ENCODE measurements at places on chromosomes 6 and 20.

DNA sequence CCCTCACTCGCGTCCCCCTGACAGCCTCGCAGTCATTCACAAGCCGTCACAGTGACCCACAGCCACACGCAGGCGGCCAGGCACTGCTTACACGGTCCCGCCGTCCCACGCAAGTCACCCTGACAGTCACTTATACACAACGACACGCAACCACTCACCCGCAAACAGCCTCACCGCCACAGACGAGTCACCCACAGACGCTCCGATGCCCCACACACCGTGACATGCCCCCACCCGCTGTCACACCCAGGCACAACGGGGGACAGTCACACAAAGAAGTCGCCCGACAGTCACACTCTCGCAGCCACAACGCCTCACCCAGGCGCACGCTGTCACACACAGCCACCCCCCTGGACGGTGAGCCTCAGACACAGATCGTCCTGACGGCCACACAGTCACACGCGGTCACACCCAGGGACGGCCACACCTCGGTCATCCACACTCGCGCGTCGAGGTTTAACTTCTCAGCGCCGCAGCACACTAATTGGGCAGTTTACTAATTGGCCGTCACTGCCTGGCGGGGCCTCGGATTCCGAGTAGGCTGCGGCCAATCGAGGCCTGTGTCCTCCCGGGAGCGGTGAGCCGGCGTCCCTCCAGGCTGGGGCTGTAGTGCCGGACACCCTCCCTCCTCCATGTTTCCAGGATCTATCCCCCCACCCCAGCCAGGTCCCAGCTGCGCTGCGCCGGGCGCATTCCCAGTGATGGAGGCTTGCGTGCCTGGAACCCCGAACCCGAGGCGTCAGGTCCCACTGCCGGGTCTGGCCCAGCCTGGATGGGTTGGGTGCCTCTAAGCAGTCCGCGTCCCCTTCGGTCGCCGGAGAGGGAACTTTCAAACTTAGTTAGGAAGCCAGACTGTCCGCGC is 790 bp downstream of the TOX2 start:
- DNase-seq: no peak

DNA sequence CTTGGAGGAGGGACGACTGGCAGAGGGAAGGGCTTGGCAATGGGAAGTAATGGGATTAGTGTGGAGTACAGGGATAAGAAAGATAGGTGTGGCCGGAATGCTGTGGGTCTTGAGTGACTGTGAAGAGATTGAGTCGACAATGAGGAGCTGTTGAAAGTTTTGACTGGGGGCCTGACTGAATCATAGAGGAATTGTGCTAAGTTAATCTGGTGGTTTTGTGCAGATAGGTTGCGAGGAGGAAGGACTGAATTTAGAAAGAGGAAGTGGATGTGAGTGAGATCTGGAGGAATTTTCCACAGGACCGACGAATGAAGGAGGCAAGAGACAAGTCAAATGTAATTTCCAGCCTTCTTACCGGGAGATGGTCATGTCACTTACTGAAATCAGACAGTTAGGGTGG is 143.9 kb upstream of the RALGAPA2 start:
- DNase-seq: no peak

GRCh38 chr6:110933912-110934311 is 24.6 kb upstream of the GTF3C6 start:
- no peak for DNase-seq

DNA sequence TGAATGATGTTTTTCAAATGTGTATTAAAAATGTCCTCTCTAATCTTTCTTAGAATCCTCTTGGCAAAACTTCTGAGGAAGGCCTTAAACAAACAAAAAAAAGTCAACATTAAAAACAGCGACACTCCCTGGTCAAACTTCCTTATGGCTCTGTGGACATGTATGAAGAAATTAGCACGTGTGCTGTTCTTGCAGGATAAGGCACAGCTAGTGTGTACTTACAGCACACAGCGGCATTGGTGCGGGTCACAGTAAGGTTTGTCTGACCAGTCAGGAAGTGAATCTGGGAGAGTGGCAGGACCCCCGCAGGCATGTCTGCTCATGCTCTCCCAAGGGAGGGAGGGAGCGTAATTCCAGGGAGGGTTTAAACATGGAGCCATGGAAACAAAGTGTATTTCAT is 38.8 kb downstream of the SLC22A1 start:
- no peak for DNase-seq

DNA sequence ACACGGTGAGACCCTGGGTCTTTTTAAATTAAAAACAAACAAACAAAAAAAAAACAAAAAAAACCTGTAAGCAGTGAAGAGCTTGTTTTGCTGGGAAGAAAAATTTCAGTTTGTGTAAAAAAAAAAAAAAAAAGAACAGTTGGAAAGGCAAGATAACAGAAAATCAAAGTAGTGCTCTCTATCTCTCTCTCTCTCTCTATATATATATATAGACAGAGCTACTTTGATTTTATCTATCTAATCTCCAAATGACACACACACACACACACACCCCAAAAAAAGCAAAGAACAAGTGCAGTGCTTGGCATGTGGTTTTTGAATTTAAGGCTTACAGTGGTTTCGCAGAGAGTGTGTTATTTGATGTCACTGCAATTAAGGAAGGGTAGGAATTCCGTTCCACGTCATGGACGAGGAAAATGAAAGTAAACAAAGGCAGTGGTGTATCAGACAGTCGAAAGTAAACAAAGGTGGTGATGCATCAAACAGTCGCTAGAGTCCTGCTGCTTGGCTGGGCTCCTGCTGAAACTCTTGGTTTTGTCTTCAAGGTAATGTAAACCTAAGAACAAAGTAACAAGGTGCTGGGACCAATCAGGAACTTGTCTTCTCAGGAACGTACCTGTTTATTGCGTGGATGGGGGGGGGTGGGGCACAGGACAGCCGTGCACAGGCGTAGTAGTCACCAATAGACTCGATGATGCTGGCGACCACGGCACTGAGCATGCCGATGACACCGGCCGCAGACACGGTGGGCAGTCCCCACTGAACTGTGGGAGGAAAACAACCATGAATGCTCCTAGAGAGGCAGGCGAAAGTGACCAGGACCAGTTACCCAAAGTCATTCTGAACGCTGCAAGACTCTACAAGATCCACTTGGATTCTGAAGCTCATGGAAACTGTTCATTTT is 131.8 kb downstream of the SLC23A2 start:
- DNase-seq: no peak

- DNase-seq: peak; percentile 27
These were observed 15.2 kb downstream of the FAM210B start for GRCh38 chr20:56373942-56374341.

DNA sequence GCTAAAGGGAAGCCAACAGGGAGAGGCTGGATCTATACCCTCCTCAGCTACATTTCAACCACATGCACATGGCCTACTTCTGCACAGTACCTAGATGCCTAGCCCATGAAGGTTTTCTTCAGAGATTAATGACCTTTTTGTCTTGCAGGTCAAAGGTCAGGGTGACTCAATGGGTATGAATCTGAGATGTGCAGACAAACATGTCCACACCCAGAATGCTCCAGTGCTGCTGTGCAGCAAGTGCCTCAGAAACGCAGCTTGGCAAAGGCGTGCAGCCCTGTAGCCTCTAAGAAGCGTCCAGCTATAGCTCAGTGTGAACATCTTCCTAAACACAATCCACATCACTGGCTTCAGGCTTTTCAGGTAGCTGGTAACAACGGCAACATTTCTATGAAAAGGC is 24.4 kb downstream of the MAP1LC3A start:
- DNase-seq: no peak

- no peak for DNase-seq
These were observed 67.1 kb upstream of the SLC2A12 start for GRCh38 chr6:134119486-134119885.

DNA sequence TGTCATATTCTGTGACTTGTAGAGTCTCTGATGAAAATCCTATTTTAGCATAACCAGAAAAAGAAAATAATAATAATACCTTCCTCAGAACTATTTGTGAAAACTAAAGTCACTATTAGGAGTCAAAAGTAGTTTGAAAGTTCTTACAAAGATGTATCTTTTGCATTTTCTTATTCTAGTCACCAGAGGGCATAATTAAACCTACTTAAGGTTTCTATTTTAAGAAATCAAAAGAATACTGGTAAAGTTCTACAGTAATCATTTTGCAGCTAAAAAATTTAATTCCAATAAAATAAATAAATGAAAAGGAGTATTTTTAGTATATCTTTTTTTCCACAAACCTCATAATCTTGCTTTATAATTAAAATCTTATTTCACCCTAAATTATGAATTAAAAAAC is 28.0 kb upstream of the MCM9 start:
- DNase-seq: peak; percentile 7

GRCh38 chr20:38186788-38187221 is 21.7 kb upstream of the TGM2 start:
- DNase-seq: no peak

GRCh38 chr6:158518191-158519127 is 41.4 kb upstream of the TMEM181 start:
- DNase-seq: peak; percentile 55

DNA sequence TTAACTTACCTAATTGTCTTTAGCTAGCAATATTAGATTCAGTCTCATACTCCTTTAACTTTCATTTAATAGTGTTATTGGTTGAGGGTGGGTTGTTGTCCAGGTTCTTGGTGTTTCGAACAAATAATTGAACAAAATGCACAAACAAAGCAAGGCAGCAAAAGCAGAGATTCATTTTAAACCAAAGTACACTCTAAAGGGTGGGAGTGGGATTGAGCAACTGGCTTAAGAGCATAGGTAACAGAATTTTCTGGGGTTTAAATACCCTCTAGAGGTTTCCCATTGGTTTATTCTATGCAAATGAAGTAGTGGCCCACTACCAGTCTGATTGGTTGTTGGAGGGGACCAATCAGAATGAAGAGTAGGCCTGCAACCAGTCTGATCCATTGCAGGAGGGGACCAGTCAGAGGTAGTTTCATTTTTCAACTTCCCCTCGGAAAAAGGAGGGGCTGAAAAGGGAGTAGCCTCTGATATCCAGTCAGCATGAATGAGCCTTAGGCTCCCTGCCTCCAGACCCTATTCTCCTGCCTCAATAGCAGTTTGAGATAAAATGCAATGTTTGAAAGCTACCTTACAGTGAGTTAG is 26.3 kb upstream of the RAB23 start:
- DNase-seq: no peak

- DNase-seq: no peak
These were observed 25.2 kb downstream of the TBX18 start for GRCh38 chr6:84738996-84739865.

- peak; percentile 57 for DNase-seq
These were observed 532.6 kb upstream of the JARID2 start for GRCh38 chr6:14713008-14713960.

- no peak for DNase-seq
These were observed 12.2 kb upstream of the DSTN start for GRCh38 chr20:17557675-17558006.

- DNase-seq: no peak
These were observed 1.1 kb downstream of the BNIP5 start for GRCh38 chr6:36335465-36336207.

- no peak for DNase-seq
These were observed 37.4 kb downstream of the FOXP4 start for GRCh38 chr6:41583565-41583964.

DNA sequence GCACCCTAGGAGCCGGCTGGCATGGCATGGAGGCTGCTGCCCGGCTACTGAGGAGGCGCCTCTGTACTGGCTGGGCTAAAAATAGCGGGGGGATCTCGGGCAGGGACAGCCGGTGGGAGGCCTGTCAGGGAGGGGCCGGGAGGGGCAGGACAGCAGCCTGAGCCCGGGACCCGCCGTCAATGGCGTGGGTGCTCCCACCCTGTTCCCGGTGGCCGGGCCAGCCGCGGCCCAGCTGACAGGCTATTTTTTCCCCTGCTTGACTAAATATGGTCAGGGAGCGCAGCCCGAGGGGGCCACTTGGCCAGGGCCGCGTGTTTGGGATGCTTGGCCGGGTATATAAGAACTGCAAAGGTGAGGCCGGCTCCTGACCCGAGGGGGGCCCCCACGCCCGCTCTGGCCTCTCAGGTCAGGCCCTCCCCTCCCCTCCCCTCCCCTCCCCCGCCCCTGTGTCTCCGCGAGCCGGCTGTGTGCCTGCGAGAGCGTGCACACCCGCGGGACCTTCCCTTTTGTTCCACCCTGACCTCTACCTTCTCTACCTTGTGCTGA is 74.4 kb upstream of the GATA5 start:
- no peak for DNase-seq

GRCh38 chr20:42721923-42722322 is 467.8 kb downstream of the PTPRT start:
- DNase-seq: no peak

DNA sequence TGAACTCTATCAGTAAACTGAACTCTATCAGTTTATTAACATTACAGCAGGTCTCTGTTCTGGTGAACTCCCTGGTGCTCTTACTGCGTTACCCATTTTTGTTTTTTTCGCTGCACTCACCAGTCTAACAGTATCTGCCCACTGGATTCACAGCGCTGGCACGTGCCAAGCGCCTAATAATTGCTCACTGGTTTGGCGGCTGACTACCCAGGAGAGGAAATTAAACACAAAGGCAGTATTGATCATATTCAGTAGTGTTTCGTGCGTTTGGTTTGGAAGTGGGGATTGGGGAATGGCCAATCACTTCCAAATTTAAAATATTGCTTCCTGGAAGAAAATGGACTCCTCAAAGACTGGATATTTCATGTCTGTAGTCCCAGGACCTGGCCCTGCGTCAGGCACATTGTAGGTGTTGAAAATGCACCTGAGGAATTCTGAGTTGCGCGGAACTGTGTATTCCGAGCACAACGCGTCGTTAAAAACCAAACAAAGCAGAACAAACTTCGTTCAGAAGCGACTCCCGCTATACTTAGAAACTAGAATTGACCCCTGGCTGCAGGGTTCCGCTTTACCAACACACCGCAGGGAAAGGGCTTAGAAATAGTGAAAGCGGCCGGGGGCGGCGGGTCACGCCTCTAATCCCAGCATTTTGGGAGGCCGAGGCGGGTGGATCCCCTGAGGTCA is 1.1 kb upstream of the RPS12 start:
- peak; percentile 76 for DNase-seq

DNA sequence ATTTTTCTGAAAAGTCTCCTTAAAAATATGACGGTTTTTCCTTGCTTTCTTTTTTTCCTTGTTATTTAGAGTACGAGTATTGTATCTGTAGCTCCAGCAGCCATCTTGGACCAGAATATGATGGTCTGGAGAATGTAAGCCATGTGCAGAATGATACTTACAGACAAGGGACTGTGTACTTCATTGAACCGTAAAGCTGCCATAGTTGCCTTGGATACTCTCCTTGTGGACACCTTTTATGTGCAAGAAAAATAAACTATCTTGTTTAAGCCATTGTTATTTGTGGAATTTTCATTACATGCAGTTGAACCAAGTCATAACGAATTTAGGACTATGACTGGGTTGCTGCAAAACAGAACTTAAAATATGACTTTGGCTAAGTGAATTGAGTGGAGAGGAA is 485.8 kb upstream of the CITED2 start:
- DNase-seq: no peak
